Hematopoietic multipotent progenitor cell treated with erythropoietin and hydrocortisone succinate and interleukin-3 and kit ligand, for 17 days (in vitro differentiated cells): ENCODE measurements at places on chromosomes 2 and 18.

DNA sequence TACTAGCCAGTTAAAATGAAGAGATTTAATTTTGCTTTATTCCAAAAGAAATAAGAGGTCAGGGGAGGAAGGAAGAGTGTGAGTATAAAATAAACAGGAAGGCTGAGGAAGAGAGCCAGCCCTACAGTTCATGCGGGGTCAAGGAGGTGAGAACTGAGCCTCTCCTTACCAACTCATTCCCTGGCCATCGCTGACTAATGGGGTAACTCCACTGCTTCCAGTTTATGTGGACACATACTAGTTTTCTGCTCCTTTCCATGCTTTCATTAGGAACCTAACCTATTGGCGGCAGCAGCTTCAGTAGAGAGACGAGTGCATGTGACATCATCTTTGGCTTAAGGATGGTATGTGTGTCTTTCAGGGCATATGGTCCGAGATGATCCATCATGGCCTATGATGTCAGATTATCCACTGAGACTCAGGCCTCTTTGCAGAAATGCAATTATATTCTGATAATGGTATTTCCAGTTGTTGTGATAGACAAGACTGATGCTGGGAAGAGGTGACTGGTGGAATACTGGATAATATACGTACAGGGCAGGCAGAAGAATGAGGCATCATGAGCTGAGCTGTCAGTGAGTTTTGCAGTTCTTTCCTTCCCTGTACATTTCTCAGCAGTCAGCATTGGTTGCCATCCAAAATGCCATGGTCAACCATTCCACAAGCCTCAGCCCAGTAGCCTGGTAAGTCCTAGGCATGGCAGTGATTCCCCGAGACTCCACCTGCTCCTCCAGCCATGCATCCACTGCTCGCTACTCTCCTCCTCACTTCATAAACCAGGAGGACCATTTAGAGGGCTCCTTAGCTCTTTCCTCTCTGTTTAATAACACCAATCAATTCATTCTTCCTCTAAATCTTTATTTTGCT is 184.6 kb upstream of the OSR1 start:
- DNase-seq: no peak

DNA sequence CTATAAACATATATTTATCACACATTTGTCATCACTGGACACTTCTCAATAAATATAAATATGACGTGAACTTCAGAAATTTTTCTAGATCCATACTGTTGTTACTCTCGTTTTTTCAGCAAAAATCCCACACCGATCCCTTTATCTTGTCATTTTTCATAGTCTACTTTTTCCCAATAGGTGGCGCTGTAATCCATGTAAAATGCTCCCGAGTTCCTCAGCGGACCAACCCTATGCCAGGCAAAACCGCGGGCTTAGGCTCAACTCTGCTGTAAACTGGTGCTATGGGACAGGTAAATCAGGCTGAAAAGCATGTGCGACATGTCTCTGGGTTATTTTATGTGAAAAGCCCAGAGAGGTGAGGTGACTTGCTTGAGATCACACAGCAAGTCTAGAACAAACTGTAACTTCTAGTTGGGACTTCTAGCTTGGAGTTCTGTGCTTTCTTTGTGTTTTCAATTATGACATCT is 104.0 kb downstream of the COBLL1 start:
- peak; percentile 76 for DNase-seq

GRCh38 chr2:172458561-172459124 is 31.3 kb downstream of the ITGA6 start:
- DNase-seq: no peak

GRCh38 chr2:98577313-98577712 is 31.0 kb downstream of the COA5 start:
- no peak for DNase-seq
